ENCODE measurements at places on chromosomes 16 and 17. TPM values are rescaled to one million over a fixed set of nuclear protein-coding genes. Genes with fewer than 3 reads are reported as not detected.

DNA sequence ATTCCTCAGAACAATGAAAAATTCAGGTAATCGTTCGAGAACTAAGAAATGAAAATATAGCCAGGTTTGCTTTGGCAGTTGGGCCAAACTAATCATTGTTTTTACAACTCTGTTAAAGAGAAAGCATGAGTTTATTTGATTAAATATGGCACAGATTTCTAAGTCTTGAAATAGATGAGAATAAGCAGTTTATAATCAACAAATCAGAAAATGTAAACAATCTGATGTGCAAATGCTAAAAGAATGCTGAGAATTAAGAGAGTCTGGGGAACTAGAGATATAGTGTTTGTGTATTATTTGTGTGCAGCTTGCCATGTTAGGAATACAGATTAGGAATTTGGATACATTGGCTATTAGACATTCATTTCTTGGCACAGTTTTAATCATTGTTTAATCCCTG, 212.5 kb downstream of the TANC2 start:
- DNase-seq = no peak

TMEM88 gene
- total RNA-seq = 16.2 TPM

SLC5A2 gene
- total RNA-seq = 0.26 TPM

TP53TG3C gene
- total RNA-seq = not detected

DNA sequence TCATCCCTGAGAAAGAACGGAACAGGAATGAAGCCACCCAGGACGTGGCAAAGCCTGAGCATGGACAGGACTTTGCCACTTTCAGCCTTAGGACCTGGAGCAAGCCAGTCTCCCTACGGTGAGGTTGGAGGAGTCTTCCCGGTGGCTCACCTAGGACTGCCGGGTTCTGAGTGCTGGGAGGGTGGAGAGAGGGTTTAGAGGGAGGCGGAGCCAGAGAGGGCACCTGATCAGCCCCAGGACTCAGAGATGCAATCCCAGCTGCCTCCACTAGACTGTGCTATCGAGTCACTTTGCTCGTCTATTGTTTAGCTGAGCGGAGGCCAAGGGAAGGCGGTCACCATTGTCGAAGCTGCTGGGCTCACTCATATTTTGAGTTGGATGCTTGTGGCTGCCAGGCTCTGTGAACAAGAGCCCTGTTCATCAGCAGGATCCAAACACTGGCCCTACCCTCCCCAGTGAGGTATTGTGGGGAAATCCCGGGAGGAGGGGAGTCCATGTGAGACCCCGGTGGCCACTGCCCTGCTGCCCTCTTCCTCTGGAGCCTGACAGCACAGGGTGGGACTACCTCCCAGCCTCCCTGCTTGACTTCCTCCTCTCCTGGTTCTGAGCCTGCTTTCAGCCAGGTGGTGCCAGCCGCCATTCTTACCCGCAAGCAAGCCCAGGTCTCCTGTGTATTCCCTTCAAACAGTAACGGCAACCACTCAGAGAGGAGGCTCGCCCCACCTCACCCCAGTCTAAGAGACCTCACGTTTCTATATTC, 7.0 kb downstream of the KRT14 start:
- H3K4me1 ChIP-seq = peaks cover 5% of the 10 kb centered on the region
- no peaks in the 10 kb centered on the region for H3K27me3 ChIP-seq
- no peak overlapping the region for H3K27ac ChIP-seq

SBK1 gene
- total RNA-seq = 2.6 TPM

SF3B3 gene
- total RNA-seq = 53.4 TPM

- peaks cover 33% of the 10 kb centered on the region for H3K4me1 ChIP-seq
- H3K27ac ChIP-seq = no peak overlapping the region
- H3K4me3 ChIP-seq = no peak overlapping the region
- no peaks in the 10 kb centered on the region for H3K27me3 ChIP-seq
- no peak for DNase-seq
Measured at GRCh38 chr16:82331397-82331796, 161.4 kb upstream of the MPHOSPH6 start.
